ENCODE measurements at places on chromosomes 1 and 21. TPM values are rescaled to one million over a fixed set of nuclear protein-coding genes. Genes with fewer than 3 reads are reported as not detected.

HSD11B1 gene
- 0.47 TPM for total RNA-seq

OR14K1 gene
- not detected for total RNA-seq

MPZ gene
- 2.3 TPM for total RNA-seq

NFIA gene
- total RNA-seq, result 1.5 TPM

WDR64 gene
- total RNA-seq, result not detected

CASQ1 gene
- total RNA-seq, result not detected

PTPN14 gene
- total RNA-seq, result 0.10 TPM

SLC44A5 gene
- 1.6 TPM for total RNA-seq

ROR1 gene
- not detected for total RNA-seq

KRTAP19-3 gene
- not detected for total RNA-seq

PTPRU gene
- total RNA-seq, result not detected

AGMAT gene
- 8.9 TPM for total RNA-seq

KRTAP13-2 gene
- not detected for total RNA-seq

ZBTB17 gene
- 93.0 TPM for total RNA-seq

NPHS2 gene
- total RNA-seq, result not detected

NFASC gene
- not detected for total RNA-seq

COG2 gene
- total RNA-seq, result 24.4 TPM

TNFRSF4 gene
- 65.8 TPM for total RNA-seq

C1orf87 gene
- not detected for total RNA-seq

KCNK1 gene
- 0.99 TPM for total RNA-seq

HAO2 gene
- total RNA-seq, result not detected

CLIC6 gene
- total RNA-seq, result not detected

ESRRG gene
- not detected for total RNA-seq

SLC6A9 gene
- total RNA-seq, result 0.20 TPM

LTN1 gene
- 38.3 TPM for total RNA-seq

SH2D5 gene
- not detected for total RNA-seq

GBP5 gene
- total RNA-seq, result 425 TPM

TCEA3 gene
- 8.5 TPM for total RNA-seq

CYP4X1 gene
- not detected for total RNA-seq

OLIG2 gene
- not detected for total RNA-seq

DNALI1 gene
- 0.25 TPM for total RNA-seq

MAB21L3 gene
- not detected for total RNA-seq
